ENCODE measurements at places on chromosomes 5 and 9.

DNA sequence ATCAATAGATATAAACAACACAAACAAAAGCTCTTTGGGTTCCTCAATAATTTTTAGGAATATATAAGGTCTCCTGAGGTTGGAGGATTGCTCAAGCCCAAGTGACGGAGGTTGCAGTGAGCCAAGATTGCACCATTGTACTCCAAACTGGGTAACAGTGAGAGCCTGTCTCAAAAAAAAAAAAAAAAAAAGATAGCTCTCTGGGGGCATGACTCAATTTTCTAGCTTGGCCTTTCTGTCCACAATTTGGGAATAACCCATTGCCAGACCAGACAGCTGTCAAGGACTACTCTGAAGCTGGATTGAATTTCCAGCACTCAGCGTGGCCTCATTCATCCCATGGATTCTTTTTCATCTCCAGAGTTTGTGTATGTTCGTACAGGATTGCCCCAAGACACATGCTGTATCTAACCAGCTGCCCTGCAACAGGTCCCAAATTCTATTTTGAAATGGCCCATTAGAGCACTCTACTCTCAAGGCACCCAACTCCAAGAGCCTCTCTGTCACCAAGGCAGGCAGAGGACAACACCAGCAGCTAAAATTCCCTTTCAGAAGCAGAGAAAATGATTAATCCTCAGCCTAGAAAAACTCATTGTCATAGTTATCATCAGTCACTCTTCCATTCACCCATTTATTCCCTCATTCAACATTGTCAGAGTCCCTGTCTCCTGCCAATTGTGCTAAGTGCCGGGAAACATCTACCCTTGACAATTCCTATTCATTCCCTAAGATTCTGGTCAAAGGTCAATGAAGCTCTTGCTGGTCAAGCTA, 8.7 kb downstream of the FAM193B start:
- DNase-seq = no peak

DNA sequence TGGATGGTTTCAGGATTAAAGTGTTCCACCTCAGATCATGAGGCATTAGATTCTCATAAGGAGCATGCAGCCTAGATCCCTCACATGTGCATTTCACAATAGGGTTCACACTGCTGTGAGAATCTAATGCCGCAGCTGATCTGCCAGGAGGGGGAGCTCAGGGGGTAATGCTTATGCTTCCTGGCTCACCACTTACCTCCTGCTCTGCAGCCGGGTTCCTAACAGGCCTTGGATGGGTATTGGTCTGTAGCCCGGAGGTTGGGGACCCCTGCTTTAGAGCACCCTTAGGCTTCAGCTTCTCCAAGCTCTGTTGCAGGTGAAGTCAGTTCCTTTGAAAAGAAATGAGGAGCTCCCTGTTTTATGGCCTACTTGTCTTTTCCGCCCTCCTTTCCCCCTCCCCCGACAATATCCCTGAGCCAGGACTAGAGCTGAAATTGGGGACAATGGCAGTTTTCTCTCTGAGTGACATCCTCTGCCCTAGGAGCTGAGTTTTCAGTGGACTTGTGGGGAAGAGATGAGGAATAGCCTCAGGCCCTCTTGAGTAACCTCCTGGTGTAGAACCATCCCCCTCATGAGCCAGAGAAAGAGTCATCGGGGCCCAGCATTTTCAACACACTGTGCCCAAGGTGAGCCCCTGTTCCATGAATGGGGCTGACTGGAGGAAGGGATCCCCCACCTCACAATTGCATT, 16.2 kb upstream of the MAT2B start:
- DNase-seq = no peak

DNA sequence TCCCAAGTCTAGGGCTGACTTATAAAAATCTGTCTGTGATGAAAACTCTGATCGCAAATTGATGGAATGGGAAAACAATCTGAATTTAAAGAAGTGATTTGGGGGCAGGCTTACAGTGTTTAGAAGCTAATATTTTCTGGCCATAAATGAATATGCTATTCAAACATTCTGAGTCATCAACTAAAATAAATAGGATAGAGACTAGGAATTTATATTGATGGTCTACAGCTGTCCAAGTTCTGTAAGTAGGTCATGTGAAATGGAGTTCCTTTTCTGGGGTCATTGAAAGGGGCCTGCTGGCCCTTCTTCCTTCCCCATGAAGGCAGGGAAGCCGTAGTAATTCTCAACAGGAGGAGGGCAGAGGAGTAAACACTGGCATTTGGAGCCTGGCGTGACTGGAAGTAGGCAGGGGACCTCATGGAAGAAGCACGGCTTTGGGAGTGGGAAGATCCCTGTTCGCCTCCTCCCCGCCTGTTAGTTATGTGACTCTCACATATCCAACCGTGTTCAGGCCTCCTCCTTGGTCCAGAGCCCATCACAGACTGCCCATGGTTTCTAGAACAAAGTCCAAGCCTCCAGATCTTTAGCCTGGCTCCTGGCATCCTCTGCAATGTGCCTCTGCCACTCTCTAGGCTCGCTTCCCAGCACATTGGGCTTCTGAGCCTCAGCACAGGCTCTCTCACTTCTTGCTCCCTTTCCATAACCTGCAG, 31.7 kb downstream of the ALG2 start:
- DNase-seq = no peak

DNA sequence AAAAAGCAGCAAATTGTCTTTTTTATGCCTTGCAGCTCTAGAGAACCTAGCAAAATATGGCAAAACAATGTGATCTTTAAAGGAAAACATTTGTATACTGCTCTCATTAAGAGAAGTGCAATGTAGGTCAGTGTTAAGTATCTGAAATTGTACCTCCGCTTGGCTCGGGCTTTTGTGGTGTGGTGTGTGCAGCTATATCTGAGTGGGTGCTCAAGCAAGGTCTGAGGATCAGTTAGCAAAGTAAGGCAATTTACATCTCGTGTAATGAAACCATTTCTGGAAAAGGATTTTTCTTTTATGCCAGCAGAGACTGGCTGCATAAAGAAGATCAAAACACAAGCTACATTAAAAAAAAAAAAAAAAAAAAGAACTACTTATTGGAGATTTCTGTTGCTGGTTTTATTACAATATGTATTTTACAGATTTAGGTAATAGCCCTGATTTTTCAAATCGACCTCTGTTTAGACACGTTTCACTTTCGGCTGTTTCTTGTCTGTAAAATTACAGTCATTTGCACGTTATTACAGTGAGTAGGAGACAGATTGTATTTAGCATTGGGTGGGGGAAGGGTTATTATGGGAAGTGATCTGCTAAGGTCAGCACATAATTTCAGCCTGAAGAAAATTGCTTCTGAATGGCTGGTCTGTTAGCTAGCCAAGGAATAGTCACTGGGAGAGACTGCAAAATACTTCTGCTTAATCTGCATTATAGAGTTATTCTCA, 7.9 kb upstream of the ZNF608 start:
- no peak for DNase-seq

GRCh38 chr5:40958811-40959210, 49.5 kb downstream of the C7 start:
- DNase-seq = no peak

GRCh38 chr9:125189011-125189360, 617 bp downstream of the PPP6C start:
- DNase-seq = peak; percentile 46
